SW 1271 (cell line): ENCODE measurements at places on chromosomes 1 and 21.

GRCh38 chr1:35222322-35223083, 29.6 kb upstream of the SFPQ start:
- DNase-seq: no peak

DNA sequence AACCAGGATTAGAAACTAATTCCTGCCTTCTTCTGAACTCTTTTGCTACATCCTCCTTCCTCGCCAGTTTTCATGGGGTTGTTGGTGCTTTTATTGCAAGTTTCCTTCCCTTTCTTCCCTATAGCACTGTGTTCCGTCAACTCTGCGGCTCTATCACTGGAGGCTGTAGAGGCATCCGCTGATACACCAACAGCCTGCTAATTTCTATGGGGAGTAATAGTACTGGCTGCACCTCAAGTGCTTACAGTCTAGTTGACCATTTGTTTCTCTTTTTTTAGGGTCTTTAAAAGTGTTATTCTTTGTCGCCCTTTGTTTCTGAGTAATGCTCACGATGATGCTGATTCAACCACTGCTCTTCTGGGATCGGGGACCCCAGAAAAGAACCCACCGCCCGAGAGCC, 746 bp downstream of the MIS18A start:
- peak; percentile 5 for DNase-seq

DNA sequence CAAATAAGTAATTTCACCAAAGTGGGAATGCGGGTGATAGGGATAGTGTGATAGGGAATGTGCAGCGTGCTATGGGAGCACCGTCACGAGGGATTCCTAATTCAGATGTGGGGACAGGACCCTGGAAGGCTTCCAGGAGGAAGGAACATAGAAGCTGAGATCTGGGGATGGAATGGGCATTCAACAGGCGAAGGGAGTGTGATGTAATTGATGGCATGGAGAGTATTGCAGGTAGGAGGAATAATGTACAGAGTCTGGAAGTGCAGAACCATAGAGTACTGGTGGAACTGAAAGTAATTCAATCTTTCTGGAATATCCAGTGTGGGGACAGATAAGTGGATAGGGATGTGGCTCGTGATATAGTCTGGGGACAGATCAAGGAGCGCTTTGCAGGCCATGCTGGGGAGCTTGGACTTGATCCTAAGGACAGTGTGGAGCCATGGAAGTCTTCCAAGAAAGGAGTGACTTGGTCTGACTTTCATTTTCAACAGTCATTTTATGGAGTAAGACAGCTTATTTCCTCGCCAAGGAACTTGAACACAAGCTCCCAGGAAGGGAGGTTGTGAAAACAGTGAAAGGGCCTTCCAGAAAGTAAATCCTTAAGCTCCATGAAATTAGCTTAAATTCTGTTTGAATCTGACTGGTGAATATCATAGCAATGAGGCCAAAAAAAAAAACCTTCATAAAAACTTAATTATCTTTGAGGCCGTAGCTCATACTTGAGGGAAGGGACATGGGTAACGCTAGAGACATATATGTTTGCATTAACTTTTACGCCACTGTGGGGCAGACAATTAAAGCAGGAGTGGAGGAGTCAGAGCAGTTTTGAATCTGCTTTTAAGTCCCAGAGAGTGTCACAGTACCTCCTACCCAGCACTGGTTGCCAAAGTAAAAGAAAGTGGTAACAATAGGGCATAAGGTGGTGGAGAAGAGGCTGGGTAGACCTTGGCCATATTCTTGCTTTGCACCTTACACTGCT, 55.8 kb downstream of the ROR1 start:
- no peak for DNase-seq

- DNase-seq: no peak
Measured at GRCh38 chr1:157110686-157111085, 11.1 kb upstream of the ETV3L start.

- DNase-seq: no peak
Measured at GRCh38 chr1:235628316-235629005, 21.1 kb downstream of the GNG4 start.

- DNase-seq: no peak
Measured at GRCh38 chr21:15028186-15028585, 36.6 kb downstream of the NRIP1 start.

GRCh38 chr1:11847667-11848372, at the start of gene NPPA:
NPPA (minus strand) TSS chr1:11847783; CDS start chr1:11847684, 99 bp downstream.
- DNase-seq: no peak

GRCh38 chr1:153678519-153679336, at the start of gene NPR1:
NPR1 (plus strand) TSS chr1:153678688; CDS start chr1:153679109, 421 bp downstream.
- DNase-seq: no peak

DNA sequence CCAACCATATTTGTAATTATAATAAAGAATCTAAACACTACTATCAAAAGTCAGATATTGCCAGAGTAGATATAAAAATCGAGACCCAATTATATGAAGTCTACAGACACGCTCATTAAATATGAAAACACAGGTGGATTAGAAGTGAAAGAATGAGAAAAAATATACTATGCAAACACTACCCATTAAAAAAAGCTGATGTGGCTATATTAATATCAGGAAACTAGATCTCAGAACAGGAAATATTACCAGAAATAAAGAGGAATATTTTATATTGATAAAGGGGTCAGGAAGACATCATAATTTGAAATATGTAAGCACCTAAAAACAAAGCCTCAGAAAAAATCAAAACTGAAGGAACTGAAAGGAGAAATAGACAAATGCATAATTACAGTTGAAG, 88.3 kb downstream of the URB2 start:
- DNase-seq: no peak

DNA sequence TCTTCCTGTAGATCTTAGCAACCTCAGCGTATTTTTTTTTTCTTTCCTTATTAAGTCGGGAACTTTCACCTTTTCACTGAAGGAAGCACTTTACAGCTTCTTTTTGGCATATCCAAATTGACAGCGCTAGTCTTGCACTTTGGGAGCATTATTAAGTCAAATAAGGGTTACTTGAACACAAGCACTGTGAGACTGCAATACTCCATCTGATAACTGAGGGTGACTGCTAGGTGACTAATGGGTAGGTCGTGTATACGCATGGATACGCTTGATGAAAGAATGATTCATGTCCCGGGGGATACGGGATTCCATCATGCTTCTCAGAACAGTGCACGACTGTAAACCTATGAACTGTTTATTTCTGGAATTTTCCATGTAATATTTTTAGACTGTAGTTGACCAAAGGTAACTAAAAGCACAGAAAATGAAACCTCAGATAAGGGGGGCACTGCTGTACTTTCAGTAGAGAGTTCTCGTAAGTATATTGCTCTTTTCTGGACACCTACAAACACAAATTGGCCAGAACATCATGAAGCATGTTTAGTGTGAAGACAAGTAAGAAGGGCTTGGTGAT, 364.7 kb downstream of the SMYD3 start:
- no peak for DNase-seq

DNA sequence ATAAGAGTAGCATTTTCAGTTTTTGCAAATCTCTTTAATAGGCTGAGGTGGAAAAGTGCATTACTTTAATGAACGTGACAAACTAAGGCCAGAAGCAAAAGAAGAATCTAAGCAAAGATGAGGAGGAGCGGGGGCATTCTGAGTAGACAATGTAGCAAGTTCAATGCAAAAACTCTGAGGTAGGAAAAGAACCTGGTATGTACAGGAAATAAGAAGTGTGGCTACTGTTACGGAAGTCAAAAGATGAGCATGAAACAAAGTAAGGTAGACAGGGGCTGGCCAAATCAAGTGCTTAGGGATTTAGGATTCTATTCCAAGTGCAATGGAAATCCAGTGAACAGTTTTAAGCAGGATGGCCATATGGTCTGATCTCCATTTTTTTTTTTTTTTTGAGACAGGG, 63.7 kb downstream of the TOR3A start:
- DNase-seq: no peak

- DNase-seq: no peak
Measured at GRCh38 chr1:92408825-92409224, 77.9 kb downstream of the GFI1 start.

- DNase-seq: no peak
Measured at GRCh38 chr1:68313735-68314134, 81.4 kb upstream of the WLS start.

GRCh38 chr1:193629875-193630274, 443.5 kb upstream of the B3GALT2 start:
- DNase-seq: no peak

GRCh38 chr1:81702079-81702715, 98.5 kb upstream of the ADGRL2 start:
- no peak for DNase-seq

- no peak for DNase-seq
Measured at GRCh38 chr1:29969576-29969975, 733.3 kb downstream of the PTPRU start.

- peak; percentile 42 for DNase-seq
Measured at GRCh38 chr1:65235867-65236805, 73.2 kb upstream of the DNAJC6 start.

DNA sequence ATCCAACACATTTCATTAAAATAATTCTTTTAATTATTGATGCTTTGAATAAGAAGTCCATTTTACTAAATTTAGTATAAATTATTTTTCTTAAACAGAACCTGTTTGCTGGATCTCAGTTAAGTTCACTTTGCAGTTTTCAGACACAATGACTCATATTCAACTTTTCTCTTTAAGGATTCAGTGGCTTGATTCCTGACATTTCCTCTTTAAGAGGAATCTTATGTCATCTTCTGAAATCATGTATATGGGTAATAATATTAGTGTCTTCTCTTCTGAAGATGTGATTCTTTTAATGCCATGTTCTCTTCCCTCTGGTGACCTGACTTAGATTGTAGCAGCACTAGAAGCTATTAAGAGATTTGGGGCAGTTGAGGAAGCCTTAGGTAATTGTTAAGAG, 12.6 kb downstream of the CREG1 start:
- no peak for DNase-seq
